Stimulated activated CD4-positive, alpha-beta T cell treated with anti-CD3 and anti-CD28 coated beads, Interleukin-1b, Interleukin-23, amount 100 ng/mL, for 4 hours (primary cell): ENCODE measurements at places on chromosomes 6 and 20.

DNA sequence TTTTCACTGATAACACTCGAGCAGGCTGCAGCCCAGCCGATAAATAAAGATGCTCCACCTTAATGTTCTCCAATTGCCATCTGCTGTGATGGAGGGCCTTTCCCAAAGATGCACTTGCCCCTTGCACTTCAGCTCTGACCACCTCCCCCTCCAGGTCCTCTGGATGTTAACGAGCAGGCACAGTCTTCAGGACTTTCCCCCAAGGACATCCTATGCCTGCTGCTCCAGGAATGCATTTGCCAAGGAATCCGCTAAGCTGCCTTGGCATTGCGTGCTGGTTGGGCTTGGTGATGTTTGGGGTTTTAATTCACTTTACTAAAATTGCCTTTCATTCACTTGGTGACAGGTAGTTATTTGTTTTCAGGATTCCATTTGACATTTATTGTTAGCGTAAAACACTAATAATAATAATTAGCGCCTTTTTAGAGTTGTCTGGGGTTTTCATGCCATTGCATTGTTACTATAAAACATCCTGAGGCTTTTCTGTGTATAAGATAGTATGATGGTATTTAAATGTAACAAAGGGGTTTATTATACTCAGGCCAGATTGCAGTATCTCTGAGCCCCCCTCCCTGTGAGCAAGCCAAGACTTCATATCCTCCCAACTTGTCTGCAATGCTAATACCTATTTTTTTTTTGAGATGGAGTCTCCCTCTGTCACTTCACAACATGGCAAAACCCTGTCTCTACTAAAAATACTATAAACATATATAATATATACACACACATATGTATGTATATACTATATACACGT, 66.7 kb upstream of the TSHZ2 start:
- DNase-seq, result no peak

GRCh38 chr6:109015176-109015575, 79.5 kb downstream of the SESN1 start:
- no peak for DNase-seq

DNA sequence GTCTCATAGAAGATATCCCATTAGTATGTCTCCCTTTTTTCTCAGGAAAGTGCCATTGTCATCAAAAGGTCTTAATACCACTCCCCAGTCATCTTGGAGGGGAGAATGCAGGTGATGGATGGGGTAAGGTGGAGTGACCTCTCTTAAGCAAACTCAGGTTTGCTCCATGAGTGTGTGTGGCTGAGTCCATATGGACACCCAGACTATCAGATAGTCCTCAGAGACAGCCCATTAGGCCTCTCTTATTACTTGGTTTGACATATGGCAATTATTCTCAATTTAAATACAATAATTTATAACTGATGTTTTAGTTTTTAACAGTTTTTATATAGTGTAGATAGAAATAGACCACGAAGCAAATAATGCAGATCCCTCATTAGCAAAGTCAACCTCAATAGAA, 23.2 kb downstream of the LAMA4 start:
- DNase-seq, result no peak

- peak; percentile 42 for DNase-seq
Observed at GRCh38 chr20:32539817-32540675, 45.1 kb downstream of the NOL4L start.

DNA sequence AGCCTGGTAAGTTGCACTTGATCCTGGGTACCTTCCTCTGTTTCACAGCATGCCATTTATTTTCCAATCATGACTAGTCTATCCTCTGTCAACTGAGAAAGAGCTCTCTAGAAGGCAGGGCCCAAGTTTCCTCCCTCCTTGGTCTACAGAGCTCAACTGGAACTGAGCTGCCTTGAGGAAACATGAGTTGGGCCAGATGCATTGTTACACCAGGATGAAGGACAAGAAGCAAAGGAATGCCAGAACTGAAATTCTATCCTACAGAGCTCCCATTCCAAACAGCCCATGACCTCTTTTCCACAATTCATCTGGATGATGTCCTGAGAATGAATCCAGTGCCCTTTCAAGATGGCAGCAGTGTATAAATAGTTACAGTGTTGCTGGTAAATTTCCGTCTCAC, 66.7 kb upstream of the E2F3 start:
- DNase-seq, result no peak

GRCh38 chr6:83707829-83708545, 914 bp downstream of the SNAP91 start:
- DNase-seq, result no peak

DNA sequence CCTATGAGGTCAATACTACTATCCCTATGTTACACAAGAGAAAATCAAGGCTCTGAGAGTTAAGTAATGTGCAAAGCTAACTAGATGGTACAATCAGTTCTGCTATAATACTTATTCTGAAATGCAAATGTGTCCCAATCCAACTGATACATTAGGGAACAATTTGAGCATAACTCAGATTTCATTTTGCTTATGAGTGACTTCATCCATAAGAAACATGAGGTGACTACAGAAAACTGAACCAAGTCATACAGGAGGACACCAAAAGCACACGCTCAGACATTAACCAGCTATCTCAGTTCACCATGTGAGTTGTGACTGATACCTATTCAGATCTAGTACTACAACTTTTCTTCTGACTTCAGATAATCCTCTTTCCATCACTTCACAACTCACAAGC, 179.9 kb upstream of the RUNX2 start:
- DNase-seq, result no peak

DNA sequence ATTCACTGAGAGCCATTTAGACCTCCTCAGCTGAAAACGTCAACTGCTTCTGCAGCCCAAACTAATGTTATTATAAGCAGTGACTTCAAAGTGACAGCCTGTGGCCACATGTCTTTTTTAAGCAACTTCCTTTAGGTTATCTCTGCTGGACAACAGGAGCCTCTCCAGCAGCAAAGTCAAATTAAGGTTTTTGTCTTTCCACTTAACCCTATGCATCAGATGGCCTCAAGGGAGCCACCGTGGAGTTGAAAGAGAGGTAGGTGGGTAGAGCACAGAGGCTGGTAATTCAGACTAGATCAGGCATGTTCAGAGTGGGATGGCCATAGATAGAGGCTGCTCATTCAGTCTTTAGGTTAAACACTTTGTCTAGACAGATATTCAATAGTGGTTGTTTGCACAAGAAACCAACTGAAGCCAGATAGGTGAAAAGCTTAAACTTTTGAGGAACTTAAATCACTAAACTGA, 300.6 kb upstream of the ECI2 start:
- no peak for DNase-seq

DNA sequence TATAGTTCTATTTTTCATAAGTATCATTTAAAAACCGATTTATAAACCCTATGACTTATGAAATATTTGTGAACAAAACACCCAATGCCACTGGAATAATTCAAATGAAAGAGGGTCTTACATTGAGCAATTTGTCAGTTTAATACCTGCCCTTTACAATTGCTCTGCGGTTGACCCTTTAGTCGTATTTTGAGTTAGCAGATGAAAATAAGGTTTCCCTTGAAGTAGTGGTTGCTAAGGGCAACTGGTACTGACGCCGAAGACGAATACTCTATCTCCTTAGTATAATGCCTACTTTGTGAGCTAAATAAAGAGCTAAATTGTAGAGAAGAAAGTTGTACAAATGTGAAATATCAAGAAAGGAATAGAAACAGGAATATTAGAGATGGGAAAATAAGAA, 69.4 kb downstream of the KCNQ5 start:
- DNase-seq, result no peak

GRCh38 chr6:108565091-108565766, 4.5 kb downstream of the FOXO3 start:
- DNase-seq, result no peak
